ENCODE measurements at places on chromosomes 13 and 19.
A peak's percentile ranks its signal among the peaks of the same experiment; 100 is the strongest.

DNA sequence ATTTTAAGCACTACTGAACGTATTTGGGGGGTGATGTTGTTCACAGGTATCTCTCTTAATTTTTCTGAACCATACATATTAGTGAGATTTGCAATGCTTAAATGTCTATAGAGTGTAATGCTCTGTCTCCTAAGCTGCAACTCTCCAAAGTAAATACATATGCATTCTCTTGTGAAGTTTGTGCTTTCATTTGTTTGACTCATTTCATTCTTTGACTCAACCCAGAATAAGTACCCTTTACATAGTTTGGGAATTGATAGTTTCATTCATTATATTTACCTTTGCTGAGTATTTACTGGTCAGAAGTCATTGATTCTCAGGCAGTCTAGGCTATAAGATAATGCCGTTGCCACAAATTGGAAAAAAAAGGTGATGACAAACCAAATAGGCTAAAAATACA, 406.9 kb downstream of the FGF9 start:
- no peak for DNase-seq

DNA sequence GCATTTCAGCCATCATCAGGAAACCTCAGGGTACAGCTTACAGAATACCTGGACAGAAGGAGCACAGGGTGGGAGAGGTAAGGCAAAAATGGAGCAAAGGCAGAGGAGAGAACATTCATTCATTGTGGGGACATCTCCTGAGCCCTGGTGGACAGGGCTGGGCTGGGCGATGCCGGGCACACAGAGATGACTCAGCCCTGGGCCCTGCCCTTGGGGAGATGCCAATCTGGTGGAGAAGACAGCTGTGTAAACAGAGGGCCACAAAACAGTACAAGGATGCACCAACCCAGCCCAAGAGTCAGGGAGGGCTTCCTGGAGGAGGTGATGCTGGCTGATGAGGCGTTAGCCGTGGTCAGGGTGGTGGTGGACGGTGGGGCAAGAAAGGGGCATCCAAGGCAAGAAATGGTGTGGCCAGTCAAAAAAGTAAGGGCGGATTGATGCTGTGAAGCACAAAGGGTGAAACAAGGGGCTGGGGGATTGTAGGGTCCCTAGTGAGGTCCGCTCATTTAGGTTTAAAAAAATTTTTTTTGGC, 3.6 kb upstream of the HAS1 start:
- no peak for DNase-seq

DNA sequence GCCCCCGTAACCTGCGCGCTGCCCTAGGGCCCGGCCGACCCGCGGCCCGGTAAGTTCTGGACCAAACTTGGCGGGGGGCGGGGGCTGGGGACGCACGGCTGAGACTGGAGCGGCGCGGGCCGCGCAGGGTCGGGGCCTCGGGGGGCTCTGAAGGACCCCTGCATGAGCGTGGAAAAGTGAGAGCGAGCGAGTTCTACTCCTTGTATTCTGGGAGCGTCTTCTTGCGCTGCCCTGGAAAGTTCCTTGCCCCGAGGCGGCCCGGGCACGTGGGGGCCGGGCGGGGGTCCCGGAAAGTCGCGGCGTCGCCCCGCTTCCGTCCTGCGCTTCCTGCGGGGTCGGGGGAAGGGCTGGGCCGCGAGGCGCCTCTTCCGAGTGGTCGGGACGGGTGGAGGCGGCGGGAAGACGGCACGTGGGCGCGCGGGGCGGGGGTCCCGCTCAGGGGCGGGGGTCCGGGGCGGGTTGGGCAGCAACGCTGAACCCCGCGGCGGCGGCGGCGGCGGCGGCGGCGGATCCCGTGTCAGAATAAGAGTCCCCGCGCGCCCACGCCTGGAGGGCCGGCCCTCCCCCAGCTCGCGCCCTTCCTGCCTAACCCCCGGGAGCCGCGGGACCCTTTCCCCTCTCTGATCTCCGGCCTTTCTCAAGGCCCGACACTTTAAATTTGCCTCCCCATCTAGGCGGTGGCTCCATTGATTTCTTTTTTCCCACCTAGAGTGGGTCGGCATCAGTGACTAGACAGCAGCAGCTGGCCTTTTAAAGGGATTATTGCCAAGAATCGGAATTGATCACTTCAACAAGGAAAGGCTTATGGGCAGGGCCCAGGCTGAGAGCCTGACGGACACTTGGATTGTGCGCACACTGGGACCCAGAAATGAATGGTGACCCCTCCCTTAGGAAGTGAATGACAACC, 749 bp downstream of the GATAD2A start:
- DNase-seq, result peak; percentile 66

DNA sequence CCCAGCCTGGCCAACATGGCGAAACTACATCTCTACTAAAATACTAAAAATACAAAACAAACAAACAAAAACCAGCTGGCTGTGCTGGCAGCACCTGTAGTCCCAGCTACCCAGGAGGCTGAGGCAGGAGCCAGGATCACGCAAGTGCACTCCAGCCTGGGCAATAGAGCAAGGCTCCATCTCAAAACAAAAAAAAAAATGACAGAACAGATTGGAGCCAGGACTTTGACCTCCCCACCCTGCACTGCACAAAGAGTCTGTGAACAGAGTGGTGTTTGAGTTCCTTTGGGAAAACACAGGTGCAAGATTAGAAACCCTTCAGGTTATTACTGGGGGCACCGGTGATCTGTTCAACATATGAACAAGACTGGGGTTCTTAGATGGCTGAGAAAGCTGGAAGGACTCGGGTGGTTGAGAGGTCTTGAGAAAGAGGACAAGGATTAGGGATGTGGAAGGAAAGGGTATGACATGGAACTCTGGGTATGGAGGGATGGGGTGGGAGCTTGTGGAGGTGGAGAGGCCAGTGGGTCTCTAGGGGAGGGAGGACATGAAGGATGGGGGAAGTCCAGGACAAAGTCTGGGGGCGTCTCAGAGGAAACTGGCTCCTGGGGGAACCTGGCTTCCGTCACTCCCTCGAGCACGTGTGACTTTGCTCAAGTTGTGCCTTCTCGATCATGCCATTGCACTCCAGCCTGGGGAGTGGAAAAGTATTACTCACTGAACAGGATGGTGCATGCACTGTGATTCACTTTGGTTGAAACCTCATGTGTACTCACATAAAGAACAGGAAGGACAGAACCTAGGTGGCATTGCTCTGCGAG, 25.9 kb downstream of the RCN3 start:
- DNase-seq, result no peak

DNA sequence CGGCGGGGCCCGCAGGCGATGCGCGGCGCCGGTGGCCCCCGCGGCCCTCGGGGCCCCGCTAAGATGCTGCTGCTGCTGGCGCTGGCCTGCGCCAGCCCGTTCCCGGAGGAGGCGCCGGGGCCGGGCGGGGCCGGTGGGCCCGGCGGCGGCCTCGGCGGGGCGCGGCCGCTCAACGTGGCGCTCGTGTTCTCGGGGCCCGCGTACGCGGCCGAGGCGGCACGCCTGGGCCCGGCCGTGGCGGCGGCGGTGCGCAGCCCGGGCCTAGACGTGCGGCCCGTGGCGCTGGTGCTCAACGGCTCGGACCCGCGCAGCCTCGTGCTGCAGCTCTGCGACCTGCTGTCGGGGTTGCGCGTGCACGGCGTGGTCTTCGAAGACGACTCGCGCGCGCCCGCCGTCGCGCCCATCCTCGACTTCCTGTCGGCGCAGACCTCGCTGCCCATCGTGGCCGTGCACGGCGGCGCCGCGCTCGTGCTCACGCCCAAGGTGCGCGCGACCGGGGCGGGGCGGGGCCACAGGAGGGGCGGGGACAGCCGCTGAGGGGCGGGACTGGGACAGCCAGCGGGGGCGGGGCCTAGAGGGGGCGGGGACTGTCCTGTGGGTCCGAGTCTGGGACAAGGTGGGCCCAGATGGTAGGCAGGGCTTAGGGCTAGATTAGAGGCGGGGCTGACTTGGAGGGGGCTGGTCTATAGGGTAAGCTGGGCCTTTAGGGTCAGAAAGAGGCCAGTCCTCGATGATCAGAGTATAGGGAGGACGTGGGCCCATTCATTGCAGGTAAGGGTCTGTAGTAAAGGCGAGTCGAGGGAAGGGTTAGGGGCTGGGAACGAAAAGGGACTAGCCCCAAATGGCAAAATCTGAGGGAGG, 5.1 kb downstream of the GRIN2D start:
- peak; percentile 89 for DNase-seq

- no peak for DNase-seq
These were observed 1314.6 kb downstream of the EFNB2 start for GRCh38 chr13:105220881-105221280.

GRCh38 chr13:70723732-70724131, 615.5 kb upstream of the KLHL1 start:
- no peak for DNase-seq

- DNase-seq, result no peak
These were observed 200.2 kb downstream of the KCNRG start for GRCh38 chr13:50215399-50215798.

DNA sequence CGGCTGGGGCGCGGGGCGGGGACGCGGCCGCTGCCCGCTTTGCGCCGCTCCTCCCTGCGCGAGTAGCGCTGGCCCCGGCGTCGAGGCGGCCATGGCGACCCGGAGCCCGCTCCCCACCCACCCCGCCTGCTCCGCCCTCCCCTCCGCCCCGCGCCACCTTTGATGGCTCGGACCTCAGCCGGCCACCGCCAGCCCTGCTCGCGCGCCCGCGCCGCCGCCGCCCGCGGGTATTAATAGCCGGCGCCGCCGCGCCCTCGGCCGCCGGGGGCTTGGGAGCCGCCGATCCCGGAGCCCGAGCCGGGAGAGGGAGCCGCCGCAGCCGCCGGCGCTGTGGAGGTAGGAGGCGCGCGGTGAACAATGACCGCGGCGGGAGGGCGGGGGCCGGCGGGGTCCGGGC, 261 bp downstream of the FARP1 start:
- DNase-seq, result no peak

GRCh38 chr19:55077106-55077505, 1.4 kb downstream of the EPS8L1 start:
- DNase-seq, result no peak
